Esophagus squamous epithelium (tissue), 5 donors: ENCODE measurements at places on chromosomes 4 and X.

GRCh38 chr4:54961357-54961975 lies 163.9 kb downstream of the KDR start:
- no peak for DNase-seq

DNA sequence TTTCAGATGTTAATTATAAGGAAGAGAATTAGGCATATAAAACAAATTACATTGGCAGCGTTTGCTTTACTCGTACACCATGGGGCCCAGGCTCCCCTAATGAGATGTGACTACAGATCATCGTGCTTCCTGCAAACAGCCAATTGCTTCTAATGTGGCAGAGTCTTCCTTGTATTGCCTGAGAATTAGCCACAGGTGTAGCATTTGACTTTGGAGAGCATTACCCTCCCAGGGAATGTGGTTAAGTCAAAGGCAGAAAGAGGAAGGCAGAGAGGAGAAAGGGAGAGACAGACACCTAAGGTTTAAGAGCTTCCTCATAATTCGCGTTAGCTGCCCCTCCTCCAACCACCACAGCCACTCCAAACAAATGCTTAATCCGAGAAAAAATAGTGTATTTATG lies 97.0 kb downstream of the MID1IP1 start:
- DNase-seq, result no peak

GRCh38 chr4:144421839-144422565 lies 224.0 kb upstream of the HHIP start:
- DNase-seq, result no peak

DNA sequence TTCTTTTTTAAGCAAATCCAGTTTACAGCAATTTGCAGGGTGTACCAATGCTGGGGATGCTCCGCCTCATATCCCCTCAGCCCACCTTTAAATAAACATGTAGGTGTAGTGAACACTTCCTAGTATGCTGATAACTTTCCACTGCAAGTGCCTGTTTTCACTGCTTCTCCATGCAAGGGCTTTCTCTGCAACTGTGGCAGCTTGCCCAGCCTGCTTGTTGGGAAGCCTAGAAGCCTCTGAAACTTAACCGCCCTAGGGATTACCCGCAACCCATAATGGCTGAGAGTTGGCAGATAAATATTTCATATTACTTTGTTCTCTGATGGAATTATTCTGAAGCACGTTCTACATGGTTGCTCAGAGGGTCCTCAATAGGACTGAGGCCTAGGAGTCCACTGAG lies 253.7 kb upstream of the DDX53 start:
- no peak for DNase-seq

- no peak for DNase-seq
Observed at GRCh38 chr4:100557306-100557705, 39.5 kb upstream of the EMCN start.

DNA sequence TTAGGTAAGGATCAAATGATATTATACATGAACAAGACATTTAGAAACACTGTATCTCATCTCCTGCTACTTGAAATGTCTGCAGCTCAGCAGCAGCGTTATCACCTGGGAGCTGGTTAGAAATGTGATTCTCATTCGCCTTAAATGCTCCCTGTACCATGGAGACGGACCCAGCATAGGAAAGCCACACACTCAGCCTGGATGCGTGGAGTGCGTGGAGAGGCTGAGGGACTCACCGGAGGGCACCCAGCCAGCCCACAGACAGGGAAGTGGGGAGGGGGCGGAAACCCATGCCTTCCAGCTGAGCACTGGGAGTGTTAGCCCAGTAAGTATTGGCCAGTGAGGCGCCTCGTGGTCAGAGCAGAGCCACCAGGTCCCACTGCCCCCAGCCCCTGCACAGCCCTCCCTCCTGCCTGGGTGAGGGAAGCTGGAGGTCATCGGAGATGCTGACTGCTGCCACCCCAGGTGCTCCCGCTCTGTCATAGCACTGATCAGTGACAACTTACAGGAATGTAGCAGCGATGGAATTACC lies 15.2 kb downstream of the SUPT20HL1 start:
- no peak for DNase-seq

GRCh38 chr4:41504167-41504818 lies 33.7 kb upstream of the LIMCH1 start:
- DNase-seq, result no peak

GRCh38 chrX:17828171-17828570 lies 32.9 kb downstream of the RAI2 start:
- DNase-seq, result no peak

- no peak for DNase-seq
Observed at GRCh38 chr4:8171984-8172924, 13.6 kb upstream of the ABLIM2 start.

- no peak for DNase-seq
Observed at GRCh38 chrX:122422547-122422946, 761.5 kb upstream of the GRIA3 start.

DNA sequence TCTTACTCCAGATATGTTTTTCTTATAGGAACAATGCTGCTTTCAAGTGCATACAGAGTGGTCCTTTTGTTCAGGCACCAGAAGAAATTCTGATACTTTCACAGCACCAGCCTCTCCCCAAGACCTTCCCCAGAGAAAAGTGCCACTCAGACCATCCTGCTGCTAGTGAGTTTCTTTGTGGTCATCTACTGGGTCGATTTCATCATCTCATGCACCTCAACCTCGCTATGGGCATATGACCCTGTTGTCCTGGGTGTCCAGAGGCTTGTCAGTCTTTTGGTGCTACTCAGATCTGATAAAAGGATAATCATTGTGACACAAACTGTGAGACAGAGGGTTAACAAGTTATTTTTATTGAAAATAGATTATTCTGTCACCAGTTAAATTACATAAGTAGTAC lies 39.5 kb downstream of the WDR13 start:
- DNase-seq, result no peak

GRCh38 chr4:168151327-168151726 lies 59.0 kb downstream of the ANXA10 start:
- DNase-seq, result no peak

- DNase-seq, result no peak
Observed at GRCh38 chr4:119286377-119287002, 35.4 kb downstream of the FABP2 start.

- DNase-seq, result no peak
Observed at GRCh38 chr4:127124919-127125318, 507.8 kb upstream of the INTU start.

DNA sequence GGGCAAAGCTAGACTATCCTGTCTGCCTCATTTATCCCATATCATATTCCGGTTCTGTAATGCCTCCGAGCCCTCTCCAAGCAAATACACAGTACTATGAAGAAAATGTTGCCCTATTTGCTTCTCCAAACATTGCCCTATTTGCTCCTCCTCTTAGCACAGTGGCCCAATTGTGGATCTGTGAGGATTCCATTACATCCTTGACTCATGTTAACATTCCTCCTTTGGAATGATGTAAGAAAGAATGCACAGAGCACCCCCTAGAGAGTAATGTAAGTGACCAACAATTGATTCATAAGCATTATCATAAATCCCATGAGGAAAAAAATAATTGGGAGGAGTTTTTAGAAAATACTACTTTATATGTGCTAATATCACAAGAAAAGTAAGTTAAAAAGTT lies 11.3 kb upstream of the BTC start:
- no peak for DNase-seq

- no peak for DNase-seq
Observed at GRCh38 chr4:1490011-1490653, 83.9 kb upstream of the NKX1-1 start.

DNA sequence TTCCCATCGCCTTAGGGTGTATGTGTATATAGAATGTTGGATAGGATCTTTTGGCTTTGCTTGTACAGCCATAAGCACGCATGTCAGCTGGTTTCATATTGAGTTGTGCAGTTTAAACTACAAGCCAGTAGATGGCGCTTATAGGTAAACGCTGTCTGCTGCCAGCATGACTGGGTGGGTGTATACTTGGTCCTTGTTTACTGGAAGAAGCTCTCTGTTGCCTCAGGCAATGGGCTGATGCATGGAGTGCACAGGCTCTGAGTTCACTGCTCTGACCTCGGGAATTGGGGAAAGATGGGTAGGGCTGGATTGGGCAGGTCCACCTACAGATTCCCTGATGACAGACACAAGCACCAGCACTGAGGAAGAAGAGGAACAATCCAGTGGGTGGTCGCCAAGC lies 831.5 kb downstream of the STIM2 start:
- no peak for DNase-seq

DNA sequence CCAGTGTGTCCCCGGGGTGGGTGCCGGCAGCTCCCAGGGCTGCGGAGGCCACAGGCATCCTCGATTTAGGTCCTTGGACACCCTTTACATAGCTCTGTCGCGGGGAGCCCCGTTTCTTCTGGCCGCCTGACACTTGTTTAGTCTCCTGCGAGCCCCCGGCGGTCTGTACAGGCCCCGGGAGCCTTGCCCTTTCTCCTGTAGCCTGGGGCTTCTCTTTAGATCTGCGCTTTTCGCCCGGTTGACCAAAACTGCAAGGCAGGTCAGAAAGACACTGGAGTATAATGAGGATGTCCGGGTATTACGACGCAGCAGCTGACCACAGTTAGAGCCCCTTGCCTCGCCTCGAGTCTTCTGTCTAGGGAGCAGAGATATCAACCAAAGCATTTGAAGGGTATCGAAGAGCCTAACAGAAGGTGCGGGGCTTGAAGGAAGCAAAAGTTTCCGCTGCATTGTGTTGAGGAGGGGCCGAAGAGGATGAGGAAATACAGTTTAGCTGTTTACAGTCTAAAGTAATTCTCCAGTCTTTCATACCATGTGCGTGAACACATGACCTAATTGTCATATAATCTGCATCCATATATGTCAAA lies 479 bp downstream of the BRCC3 start:
- no peak for DNase-seq

GRCh38 chr4:153176938-153177337 lies 27.3 kb upstream of the TRIM2 start:
- DNase-seq, result no peak

GRCh38 chr4:182447767-182448280 lies 204.6 kb downstream of the TENM3 start:
- no peak for DNase-seq

DNA sequence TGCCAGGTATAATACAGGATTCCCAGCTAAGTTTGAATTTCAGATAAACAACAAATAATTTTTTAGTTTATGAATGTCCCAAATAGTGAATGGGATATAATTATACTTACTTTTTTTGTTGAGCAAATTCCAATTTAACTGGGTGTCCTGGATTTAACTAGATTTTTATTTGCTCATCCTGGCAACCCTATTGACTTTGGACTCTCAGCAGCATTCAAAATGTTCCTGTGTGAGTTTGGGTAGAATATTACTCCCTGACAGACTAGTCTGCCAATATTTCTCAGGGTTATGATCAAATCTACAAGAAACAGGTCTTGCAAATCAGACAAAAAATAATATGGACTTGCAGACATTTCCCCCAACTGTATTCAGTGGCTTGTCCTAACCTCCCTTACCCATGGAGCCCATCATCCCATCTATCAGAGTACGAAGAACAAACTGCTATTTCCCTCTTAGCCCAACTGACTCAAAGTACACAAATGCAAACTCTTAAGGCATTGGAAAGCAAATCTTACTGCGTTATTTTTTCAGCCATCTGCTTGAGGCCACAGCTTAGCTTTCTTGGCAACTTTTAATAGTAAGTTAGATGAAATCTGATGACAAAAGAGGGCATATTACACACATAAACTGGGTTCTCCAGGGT lies 20.7 kb downstream of the SETD7 start:
- no peak for DNase-seq

DNA sequence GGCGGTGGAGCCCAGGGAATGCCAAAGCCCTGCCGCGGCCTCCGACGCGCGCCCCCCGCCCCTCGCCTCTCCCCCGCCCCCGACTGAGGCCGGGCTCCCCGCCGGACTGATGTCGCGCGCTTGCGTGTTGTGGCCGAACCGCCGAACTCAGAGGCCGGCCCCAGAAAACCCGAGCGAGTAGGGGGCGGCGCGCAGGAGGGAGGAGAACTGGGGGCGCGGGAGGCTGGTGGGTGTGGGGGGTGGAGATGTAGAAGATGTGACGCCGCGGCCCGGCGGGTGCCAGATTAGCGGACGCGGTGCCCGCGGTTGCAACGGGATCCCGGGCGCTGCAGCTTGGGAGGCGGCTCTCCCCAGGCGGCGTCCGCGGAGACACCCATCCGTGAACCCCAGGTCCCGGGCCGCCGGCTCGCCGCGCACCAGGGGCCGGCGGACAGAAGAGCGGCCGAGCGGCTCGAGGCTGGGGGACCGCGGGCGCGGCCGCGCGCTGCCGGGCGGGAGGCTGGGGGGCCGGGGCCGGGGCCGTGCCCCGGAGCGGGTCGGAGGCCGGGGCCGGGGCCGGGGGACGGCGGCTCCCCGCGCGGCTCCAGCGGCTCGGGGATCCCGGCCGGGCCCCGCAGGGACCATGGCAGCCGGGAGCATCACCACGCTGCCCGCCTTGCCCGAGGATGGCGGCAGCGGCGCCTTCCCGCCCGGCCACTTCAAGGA lies at the start of gene FGF2:
FGF2 (plus strand) TSS at position 279 of the 705 bp plus-strand sequence; CDS start at position 623, 344 bp downstream.
- DNase-seq, result no peak

- no peak for DNase-seq
Observed at GRCh38 chr4:120290553-120290952, 223.9 kb upstream of the MAD2L1 start.

DNA sequence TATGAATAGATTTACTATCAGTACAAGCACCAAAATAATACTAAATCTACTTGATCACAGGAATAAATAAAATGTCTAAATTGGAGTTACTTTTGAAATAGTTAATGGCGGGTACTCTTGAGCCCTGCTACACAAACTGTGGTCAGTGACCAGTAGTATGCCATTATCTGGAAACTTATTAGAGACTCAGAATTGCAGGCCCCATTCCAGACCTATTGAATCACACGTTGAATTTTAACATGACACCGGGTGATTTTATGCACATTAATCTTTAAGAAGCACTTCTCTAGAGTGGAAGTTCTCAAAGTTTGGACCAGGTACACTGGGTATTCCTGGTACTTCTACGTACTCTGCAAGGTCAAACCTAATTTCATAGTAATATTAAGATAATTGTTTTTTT lies 660.0 kb upstream of the POU3F4 start:
- no peak for DNase-seq

DNA sequence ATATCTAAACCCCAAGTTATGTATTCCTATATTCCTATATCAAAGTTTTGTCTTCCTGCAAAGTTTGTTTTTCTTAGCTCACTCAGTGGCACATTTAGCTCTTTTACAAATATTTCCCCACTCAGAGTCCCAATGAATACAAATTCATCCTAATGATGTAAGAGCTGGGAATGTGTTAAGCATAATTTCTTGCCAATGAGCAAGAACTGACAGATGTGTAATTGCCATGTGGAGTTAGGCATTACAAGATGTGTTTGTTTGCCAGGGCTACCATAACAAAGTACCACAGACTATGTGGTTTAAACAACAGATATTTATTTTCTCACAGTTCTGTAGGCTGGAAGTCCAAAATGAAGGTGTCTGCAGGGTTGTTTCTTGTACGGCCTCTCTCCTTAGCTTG lies 302.1 kb downstream of the KCTD8 start:
- DNase-seq, result no peak

- DNase-seq, result no peak
Observed at GRCh38 chrX:148732743-148733142, 232.3 kb downstream of the AFF2 start.
